Cortex of kidney (tissue), 1 donor: ENCODE measurements at places on chromosomes 1 and 21.

DNA sequence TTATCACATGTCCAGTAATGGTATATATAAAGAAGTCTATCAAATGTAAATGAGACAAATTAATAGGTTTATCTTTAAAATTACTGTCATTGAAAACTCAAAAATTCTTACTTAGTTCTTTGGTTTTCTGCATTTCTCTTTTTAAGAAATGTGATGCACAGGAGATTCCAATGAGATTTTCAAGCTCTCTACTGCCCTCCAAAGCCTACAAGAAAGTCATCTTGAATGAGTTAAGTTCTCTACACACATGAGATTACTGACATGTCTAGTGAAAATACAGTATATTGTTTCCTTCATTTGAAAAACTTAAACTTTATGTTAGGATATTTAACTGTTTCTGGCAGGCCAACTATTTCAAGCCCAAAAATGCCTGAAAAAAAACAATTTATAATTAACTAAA lies 68.8 kb downstream of the ITGB3BP start:
- DNase-seq, result no peak

- DNase-seq, result no peak
Measured at GRCh38 chr1:54230507-54231339, 30.8 kb downstream of the MRPL37 start.

DNA sequence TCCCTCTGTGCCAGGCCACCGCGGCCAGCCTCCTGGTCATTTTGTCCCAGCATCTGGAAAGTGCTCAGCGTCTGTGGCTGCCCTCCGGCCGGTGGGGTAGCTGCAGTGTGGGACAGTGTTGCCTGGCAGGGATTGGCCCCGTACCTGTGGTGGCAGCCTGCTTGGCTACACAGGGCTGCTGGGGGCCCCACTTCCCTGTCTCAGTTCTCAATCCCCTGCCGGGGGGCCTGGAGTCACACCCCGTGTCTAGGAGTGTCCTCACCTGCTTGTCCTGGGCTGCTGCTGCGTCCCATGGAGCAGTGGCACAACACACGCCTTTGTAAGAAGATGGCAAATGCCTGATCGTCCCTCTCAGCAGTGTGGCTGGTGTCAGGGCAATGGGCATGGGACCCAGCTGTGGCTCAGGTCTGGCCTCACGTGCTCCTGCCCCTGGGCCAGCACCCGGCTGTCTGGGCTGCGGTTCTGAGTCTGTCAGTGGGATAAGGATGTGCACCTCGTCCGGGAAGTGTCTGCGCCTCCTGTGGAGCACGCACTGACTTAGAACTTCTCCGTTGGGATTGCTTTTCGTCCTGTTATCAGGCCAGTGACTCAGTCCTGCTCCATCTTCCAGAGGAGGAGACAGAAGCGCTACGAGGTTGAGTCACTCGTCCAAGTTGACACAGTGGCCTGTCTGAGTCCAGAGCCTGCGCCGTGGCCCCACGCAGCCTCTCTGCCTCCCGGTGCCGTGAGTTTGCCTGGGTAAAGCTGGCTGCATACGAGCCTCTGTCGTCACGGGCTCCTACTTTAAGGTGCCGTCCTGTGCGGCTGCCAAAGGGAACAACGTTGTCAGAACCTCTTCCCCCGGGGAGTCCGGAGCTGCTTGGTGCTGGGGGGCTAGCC lies 41.0 kb downstream of the CRYAA start:
- DNase-seq, result no peak

DNA sequence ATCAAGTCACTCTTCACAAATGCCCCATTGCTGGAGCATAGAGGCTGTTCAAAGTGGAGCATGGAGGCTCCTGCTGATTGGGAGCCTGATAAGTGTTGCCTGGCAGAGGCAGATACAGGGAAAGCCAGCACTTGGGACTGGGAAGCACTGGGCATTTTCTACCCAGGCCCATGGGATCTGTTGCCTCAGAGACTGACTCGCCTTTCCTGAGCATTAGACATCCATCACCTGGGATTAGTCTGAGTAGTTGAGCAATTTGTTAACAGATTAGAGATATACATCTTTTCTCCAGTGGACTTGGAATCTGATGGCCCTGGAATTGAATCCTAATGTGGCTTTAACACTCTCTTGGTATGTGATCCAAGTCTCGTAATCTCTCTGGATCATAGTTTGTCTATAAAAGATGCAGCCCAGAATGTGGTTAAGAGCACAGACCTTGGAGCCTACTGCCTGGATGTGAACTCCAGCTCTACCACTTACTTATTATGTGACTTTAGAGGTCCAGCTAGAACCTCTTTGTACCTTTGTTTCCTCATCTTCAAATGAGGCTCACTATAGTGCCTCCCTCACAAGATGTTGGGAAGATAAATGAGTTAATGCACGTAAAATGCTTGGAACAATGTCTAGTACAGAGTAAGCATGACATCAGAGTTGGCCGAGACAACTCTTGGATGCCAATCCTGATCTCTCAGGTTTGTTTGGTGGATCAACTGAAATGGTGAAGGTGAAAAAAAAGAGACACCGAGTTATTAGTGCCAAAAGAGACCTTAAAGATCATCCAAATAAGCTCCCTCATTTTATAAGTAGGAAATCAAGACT lies 38.3 kb upstream of the NRDC start:
- no peak for DNase-seq

- DNase-seq, result no peak
Measured at GRCh38 chr1:234726359-234726943, 116.5 kb upstream of the IRF2BP2 start.
